ENCODE measurements at places on chromosomes 7 and 10.

DNA sequence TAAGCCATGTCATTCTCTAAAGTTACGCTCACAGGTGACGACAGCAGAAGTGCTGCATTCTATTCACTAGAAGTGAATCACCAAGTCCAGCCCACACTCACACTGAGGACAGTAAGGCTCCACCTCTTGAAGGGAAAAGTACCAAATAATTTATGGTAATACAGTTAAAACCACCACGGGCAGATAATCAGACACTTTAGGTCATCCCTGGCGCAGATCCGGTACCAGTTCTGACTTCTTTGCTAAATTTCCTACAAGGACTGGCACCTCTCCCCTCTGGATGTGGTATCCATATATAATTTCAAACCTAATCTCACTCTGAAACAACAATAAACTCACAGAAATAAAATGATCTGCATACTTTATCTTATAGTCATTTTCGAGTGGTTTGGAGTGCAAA lies 954.7 kb upstream of the GHITM start:
- no peak for DNase-seq

DNA sequence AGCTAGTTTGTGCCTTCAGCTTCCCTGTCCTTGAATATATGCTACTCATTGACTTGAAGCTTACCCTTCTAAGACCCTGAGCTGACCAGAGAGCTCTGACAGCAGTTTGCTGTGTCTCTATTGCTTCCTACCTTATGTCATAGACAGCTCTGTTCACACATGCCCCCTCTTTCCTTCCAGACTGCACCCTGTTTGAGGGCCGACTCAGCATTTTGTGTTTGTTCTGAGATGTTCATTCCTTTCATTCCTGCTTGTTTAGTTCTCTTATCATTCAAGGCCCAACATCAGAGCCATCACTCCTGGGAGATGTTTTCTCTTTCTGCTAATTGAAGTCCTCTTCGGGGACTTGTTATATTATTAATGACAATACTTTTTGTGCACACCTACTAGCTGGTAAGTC lies 518.9 kb downstream of the LRMDA start:
- DNase-seq = no peak

- no peak for DNase-seq
Observed at GRCh38 chr7:38525857-38526256, 105.3 kb downstream of the AMPH start.

DNA sequence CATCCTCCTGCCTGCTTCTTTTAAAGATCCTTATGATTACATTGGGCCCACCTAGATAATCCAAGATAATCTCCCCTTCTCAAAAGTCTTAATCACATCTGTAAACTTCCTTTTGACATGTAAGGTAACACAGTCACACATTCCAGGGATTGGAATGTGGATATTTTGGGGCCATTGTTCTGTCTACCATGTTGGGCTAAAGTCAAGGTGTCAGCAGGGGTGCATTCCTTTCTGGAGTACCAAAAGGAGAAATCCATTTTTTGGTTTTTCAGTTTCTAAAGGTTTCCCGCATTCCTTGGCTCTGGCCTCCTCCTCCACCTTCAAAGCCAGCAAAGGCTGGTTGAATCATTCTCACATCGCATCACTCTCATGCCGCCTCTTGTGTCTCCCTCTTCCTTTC lies 197.6 kb upstream of the NFE2L3 start:
- no peak for DNase-seq

GRCh38 chr7:120373174-120373573 lies 100.2 kb downstream of the KCND2 start:
- no peak for DNase-seq

DNA sequence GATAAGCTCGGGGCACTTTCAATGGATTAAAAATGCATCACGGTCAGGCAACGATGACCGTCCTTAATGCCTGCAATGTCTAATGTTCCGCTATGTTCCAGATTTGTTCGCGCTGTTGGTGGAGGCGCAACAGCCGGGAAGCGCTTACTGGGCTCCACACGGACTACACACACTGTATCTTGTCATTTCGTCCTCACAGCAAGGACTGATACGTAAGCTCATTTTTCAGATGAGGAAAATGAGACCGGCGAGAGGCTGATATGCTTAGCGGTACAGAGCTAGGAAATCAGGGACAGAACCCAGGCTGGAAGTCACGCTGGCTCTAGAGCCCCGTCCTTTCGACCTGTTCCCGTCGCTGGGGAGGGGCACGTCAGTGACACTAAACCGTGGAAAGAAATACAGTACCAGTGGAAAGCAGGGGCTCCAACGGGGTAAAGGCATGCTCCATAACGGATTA lies 670 bp downstream of the TPK1 start:
- DNase-seq = peak; percentile 45

GRCh38 chr7:131626643-131627042 lies 70.2 kb upstream of the PODXL start:
- DNase-seq = no peak

All from GM13976 (cell line).